ENCODE measurements at places on chromosomes 7 and 10.

- peak; percentile 86 for DNase-seq
These were observed 168.9 kb downstream of the NRF1 start for GRCh38 chr7:129780257-129780973.

GRCh38 chr7:4836206-4836661 lies 25.6 kb downstream of the PAPOLB start:
- no peak for DNase-seq

- no peak for DNase-seq
These were observed 14.5 kb downstream of the ITPRIP start for GRCh38 chr10:104323760-104324201.

GRCh38 chr7:37379546-37380277 lies 69.0 kb downstream of the ELMO1 start:
- no peak for DNase-seq

DNA sequence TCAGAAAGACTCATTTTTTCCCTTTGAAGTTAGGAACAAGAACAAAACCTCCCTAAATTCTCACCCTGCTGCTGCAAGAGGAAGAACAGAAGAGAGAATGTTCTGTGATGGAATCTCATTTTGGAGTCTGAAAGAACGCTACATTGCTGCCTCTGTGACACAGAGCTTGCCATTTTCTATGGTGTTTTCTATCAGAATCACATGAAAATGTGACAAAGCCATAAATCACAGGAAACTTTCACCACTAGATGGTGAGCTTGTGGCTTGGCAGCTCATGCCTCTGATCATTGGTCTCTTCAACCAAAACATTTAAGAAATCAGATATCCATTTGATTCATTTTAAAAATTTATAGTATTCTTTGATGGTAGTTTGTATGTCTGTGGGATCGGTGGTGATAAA lies 82.9 kb downstream of the CADPS2 start:
- DNase-seq: peak; percentile 33

GRCh38 chr7:4683043-4683883 lies 1.2 kb downstream of the FOXK1 start:
- no peak for DNase-seq

GRCh38 chr10:132390170-132390920 lies 6.7 kb upstream of the PWWP2B start:
- DNase-seq: no peak

GRCh38 chr7:96949766-96950165 lies 55.6 kb upstream of the DLX6 start:
- no peak for DNase-seq

DNA sequence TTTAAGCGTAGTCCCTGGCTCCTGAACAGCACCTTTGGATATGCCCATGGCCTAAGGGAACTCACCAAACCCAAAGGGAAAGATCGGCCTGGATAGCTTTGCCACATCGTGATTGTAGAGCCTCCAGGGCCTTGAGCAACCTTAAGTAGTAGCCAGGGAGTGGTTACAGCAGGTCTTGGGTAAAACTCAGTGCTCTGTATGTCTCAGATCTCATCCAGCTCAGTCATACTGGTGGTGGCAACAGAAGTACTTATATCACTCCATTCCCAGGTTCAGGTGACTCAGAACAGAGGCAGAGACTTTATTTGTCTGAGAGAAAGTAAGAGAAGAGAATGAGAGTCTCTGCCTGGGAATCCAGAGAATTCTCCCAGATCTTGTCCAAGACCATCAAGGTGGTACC lies 39.1 kb upstream of the AASS start:
- DNase-seq: no peak

DNA sequence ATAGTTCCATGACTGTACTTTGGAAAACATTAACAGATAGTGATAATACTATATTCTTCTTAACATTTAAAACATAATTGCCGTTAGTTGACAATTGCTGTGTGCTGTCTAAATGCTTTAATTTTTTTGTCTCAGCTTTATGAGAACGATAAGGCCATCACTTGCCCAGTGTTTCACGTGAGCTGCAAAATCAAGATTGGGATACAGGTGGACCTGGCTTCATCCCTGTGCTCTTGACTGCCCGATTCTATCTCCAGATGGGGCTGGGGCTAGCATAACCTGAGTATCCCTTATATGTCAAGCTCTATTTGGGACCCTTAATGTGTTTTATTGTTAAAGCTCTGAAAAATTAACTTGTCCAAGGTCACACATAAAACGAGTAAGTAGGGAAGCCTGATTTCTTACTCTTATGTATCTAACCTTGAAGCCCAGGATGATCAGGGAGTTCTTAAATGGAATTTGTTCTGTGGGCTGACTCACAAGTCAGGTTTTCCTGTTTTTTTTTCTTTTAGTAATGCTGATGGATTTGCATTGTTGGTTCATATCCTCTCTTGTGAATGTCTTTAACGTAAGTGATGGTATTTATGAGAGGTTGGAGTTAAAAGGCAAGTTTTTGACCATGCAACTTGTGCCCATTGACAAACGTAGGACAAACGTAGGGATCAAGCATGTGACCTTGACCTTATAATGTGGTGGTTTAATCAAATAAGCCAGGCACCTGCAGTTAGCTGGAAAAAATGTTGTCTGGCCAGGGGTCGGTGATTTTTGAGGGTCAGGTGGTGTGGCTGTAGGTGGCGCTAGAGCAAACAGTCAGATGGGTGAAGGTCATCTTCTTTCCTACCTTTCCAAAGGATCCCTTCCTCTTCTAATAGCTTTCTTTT lies 3.6 kb downstream of the PRKAR2B start:
- DNase-seq: no peak

All from NCI-H1105 treated with DMSO at 0.1 percent for 48 hours (cell line).